ENCODE measurements at places on chromosomes 2 and 18. TPM values are rescaled to one million over a fixed set of nuclear protein-coding genes. Genes with fewer than 3 reads are reported as not detected.

DNA sequence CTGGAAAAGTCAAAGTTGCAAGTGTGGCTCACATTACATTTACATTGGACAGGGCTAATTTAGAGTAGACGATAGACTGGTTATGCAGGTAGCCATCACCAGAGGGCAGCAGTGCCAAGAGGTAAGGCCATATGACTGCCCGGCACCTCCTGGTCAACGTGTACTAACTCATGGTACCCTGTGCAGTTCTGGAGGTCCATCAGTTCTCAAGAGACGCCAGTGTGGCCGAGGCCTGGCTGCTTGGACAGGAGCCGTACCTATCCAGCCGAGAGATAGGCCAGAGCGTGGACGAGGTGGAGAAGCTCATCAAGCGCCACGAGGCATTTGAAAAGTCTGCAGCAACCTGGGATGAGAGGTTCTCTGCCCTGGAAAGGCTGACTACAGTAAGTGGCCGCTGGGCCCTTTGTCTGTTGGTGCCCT lies 65.8 kb upstream of the EML6 start:
- DNase-seq = no peak

EFR3B gene
- total RNA-seq = 1.0 TPM

GRCh38 chr18:63520053-63520685 lies 22.0 kb upstream of the SERPINB12 start:
- DNase-seq = no peak

DNA sequence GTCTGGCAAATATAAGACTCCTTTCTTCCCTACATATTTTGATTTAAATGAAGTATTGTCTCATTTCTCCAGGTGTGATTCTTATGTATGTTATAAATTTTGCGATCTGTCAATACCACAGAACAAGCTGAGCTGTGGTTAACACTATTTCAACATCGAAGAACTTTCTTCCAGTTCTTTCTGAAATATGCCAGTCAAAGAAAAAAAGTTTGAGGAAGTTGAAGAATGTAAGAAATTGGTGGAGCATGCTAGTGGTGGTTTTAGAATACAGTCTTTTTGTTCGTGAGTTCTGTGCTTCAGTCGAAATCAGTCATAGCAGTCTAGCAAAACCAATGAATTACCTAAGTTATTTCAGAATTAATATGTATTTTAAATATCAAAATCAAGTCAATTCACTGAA lies 8.6 kb upstream of the COBLL1 start:
- DNase-seq = no peak

ZNF513 gene
- total RNA-seq = 32.0 TPM

FSIP2 gene
- total RNA-seq = 8.3 TPM

- DNase-seq = no peak
These were observed 43.1 kb upstream of the CHN1 start for GRCh38 chr2:175048275-175048674.

DNA sequence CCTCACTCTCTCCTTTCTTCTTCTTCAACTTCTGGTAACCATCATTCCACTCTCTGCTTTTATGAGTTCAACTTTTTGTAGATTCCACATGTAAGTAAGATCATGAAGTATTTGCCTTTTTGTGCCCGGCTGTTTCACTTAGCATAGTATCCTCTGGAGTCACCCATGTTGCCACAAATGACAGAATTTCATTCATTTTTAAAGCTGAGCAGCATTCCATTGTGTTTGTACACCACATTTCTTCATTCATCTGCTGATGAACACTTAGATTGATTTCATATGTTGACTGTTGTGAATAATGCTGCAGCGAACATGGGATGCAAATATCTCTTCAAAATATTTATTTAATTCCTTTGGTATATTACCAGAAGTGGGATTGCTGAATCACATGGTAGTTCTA lies 133.6 kb upstream of the ERBB4 start:
- DNase-seq = no peak

- no peak for DNase-seq
These were observed 74.7 kb upstream of the RAB6C start for GRCh38 chr2:129904532-129905446.

DNA sequence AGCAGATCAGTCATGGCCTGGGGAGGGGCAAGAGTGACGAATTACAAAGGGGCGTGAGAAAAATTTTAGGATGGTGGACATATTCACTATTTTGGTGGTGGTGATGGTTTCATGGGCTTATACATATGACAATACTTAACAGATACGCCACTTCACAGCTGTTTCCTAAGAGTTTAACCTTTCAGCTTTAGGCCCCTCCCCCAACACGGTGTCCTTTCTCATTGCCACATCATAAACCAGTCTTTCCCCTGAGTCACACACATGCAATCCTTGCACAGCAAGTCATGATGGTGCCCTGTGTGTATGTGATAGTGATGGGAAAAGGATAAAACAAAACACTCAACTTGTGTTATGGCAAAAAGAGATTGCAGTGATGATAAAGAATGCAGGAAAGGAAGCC lies 47.6 kb upstream of the IL1R1 start:
- DNase-seq = no peak

SULT1C4 gene
- total RNA-seq = 0.55 TPM

HMSD gene
- total RNA-seq = 0.22 TPM

GRCh38 chr2:135582383-135582782 lies 51.1 kb downstream of the R3HDM1 start:
- DNase-seq = no peak

UGT1A8 gene
- 7.4 TPM for total RNA-seq

GRCh38 chr2:203737360-203737759 lies 30.9 kb downstream of the CD28 start:
- DNase-seq = no peak

DNA sequence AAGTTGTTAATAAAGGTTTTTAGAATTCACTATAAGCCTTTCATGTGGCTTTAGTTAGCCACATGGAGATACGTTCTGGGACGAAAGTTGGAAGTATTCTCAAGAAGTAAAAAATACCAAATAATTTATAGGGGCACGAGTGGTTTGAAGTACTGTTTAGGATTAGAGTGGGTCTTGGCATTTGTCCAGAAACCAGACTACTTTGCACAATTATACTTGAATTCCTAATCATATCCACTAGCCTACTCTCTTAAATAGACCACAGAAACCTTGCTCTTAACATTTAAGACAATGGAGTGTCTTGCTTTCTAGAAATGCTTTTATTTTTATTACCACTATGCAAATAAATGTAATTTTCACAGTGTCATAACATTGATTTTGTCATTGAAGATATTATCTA lies 44.6 kb downstream of the UBE2E3 start:
- DNase-seq = no peak

DNA sequence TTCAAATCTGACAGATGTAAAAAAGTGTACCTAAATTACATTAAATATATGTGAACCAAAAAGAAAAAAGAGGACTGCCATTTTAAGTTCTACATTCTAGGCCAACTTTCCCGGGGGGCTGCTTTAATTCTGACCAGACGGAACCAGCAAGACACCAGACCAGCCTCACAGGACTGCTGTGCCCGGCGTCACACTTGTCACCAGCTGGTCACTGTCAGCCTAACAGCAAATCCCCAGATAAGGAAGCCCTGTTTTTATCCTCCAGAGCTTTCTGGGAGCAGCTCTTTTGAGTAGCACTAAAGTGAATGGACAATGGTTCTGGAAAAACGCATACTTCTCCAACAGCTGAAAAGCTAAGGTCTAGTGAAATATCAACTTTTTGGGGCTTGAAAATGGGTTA lies 35.6 kb downstream of the CYB5A start:
- DNase-seq = no peak

DNA sequence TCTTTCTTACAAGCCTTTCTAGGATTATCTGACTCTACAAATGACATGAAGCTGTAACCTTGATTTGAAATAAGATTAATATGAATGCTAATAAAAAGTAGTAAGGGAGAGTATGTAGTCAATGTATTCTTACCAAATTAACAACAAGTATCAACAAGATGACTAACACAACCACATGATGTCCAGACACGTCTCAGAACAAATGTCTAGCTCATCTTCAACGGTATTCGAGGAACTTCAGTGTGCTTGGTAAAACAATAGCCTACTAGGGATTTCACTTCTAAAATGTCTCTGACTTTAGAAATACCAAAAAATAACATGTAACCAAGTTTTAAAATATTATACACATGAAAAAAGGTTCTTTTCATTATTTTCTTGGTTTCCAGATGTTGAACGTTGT lies 3.4 kb downstream of the HDLBP start:
- DNase-seq = no peak

DNA sequence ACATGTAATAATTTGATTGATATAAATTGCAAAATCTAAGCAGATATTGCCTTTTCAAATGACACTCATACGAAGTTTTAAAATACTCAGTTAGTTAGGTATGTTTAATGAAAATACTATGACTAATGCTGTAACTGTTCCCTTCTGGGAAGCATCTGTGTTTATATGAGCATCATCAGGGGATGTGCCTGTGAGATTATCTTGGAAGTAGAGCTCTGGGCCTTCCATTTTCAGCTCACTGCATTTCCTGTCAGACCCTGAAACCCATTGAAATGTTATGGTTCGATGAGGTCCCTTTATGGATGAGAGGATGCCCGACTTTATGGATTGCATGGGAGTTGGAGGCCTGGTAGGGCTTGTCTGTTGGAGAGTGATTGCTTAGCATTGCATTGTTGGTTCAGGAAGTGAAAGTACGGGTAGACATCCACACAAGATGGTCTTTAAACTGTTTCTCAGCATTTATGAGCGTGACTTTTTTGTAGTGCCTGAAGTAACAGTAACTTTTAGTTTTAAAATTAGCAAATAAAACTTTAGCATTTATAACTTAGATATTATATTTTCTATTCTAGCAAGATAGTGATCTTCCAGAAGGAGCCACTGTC lies 28.7 kb downstream of the ELP2 start:
- no peak for DNase-seq

GRCh38 chr18:54766634-54767033 lies 61.6 kb upstream of the RAB27B start:
- DNase-seq = no peak

DNA sequence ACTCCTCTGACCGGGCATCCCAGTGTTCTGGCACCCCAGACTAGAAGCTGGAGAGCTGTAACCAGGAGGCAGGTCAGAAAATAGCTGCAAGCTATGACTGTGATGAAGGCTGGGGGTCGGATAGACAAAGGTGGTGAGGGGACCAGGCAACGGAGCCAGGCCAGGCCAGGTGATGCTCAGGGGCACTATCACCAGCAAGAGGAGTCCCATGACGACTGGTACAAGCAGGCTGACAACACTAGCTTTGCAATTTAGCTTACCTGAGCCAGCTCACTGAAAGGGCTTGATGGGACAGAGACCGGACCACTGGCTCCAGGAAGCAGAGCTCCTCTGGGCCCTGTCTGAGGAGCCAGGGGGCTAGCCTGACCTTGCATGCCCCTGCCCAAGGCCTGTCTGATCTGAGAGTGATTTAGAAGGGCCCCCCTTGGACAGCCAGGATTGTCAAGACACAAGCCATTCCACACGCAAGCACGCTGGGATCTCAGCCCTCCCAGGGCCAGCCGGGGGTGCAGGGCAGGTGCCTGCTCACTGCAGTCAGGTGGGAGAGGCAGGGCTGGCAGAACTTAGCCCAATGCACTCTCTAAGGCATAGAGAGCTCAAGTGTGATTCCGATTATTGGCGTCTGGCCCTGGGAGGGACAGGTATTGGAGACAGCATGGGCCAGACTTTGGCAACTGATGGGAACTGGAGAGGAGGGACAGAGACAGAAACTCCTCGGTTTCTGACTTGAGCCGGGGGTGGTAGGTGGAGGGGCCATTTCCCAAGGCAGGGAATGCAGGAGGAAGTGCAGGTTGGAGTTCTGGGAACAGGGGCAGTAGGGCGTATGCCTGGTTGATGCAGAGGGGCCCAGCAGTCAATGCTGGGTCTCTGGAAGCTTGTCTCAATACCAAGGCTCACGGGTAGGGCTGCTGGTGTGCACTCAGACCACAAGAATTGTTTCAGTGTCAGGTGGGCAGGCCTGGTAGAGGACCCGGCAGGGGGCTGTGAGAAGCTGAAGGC lies 47.7 kb downstream of the MYO7B start:
- no peak for DNase-seq

DNA sequence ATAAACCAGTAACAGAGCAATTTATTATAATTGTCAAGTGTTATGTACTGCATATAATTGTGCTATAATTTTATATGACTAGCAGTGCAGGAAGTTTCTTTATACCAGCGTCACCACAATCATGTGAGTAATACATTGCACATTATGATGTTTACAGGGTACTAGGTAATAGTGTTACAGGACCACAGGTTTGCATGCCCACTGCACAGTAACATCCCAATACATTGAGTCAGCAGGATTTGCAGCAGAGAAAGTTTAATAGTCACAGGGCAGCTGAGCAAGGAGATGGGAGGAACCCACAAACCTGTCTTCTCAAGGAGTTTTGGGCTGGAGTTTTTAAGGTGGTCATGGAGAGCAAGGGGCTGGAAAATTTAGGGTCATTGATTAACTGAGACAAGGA lies 1042.9 kb upstream of the ACVR2A start:
- DNase-seq = no peak

GRCh38 chr2:237043866-237044265 lies 41.8 kb upstream of the COPS8 start:
- no peak for DNase-seq

WIPF1 gene
- 15.3 TPM for total RNA-seq

ATG16L1 gene
- 29.5 TPM for total RNA-seq

DNA sequence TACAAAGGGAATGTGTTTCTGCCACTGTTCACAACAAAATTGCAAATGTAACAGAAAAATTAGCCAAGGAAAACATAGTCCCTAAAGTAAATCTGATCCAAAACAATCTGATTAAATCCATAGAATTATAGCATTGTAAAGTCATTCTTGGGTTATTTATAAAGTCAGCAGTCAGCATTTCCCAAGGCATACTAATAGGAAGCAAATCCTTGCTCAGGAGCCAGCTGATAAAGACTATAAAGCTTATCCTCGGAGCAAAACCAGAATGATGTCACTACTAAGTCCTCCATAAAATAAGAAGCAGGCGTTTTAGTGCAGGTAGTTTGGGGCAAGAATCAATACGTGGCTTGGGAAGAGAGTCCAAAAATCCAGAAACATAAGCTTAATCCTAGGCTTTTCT lies 67.3 kb upstream of the CSRNP3 start:
- DNase-seq = no peak

DNA sequence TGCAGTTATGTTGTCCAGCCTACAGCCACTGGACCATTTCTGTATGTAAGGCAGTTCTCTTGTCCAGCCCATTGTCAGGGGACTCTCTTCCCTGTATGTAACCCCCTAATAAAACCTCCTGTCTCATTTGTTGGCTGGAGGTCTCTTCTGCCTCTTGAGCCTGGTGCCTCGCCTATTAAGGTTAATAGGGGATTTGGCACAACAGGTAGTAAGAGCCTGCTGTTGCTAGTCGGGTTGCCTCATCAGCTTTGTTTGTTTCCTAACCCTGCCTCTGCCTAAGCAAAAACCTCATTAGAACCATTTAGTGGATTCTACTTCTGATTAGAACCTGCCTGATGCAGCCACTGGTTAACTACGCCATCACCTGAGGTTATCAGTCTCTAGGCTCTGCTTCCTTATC lies 62.2 kb upstream of the STPG4 start:
- DNase-seq = no peak

- DNase-seq = no peak
These were observed 103.7 kb upstream of the ATP8B1 start for GRCh38 chr18:57906852-57907251.

- DNase-seq = no peak
These were observed 228.3 kb downstream of the PTGR3 start for GRCh38 chr18:74980669-74981068.
